ENCODE measurements at places on chromosomes 5 and 9.
A peak's percentile ranks its signal among the peaks of the same experiment; 100 is the strongest.

- DNase-seq, result no peak
These were observed 58.2 kb downstream of the CCNH start for GRCh38 chr5:87354496-87354895.

DNA sequence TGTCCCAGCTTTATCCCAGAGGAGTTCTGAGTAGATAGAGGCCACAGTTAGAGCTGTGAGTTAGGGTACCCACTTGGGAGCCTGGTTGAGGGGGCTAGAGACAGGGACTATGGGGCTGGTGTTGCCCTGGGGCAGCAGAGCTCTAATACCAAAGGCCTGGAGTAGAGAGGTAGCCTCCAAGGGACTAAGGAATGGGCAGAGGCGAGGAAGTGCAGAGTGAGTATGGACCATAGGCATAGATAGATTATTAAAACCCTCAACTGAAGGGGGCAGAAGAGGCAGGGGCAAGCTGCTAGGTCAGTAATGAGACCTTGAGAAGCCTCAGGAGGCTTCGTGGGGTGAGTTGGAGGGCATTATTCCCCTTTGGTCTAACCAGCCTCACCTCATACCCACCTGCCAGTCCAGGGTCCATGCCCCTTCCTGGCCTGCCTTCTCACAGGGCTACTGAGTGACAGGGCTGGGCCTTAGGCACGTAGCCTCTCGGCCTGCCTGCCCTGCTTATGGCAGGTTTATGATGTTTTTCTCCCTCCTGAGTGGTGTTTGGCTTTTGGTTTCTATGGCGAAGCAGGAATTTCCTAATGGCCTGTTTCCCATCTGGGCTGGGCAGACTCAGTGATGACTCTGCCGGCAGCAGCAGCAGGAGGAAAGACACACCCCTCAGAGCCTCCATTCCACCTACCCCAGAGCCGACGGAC, 8.0 kb downstream of the PDLIM4 start:
- DNase-seq, result peak; percentile 73

DNA sequence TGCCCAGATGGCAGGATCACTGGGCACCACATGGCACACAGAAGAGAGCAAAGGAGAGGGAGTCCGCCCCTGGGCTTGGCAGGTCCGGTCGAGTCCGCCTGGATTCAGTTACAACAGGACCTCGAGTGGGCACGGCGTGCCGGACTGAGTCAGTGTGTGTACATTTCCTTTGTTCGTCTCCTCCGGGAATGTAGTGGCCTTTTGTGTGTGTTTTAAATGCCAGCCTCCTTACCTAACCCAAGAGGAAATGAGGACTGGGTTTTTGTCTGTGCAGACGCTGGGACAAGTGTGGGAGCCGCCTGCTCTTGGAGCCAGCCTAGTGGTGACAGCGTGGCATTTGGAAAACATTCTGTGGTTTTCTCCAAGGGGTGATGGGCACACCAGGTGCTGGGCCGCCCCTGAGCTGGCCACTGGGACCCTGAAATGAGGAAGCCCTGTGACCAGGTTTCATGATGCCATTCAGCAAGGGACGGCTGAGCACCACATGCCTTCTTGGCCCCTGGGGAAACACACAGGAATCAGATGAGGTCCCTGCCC, 9.6 kb downstream of the NEK6 start:
- DNase-seq, result peak; percentile 56

DNA sequence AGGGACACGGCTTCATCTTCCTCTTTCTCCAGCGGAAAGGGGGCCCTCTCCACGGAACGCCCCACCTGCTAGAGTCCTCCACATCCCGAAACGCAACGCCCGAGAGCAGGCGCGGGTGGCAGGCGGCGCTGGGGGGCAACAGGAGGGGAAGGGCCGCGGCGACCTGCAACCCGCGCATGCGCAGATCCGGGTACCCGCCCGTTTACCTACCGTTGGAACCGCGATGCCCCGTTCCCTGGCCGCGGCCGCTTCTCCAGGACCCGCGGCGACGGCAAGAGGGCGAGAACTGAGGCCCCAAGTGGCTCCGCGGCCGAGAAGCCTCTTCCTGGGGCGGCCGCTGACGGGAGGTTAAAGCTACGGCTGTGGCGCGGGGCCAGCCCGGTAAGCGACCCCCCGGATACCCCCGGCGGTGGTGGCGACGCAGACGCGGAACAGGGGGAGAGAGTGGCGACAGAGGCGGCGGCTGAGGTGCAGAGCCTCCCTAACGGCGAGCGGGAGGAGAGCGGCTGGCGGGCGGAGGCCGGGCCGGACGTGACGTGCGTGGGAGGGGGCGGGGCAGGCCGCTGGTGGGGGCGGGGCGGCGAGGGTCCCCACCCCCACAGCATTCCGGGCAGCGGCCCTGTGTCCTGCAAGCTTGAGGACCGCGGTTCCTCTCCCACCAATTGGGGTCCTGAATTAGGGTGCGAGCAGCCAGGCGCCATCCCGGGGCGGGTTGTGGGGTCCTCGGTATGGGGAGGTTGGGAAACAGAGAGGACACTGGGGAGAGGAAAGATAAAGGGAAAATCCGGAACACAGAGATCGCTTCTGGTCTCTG, at the start of gene FAM13B:
Gene FAM13B, minus strand, starts transcription at position 508 of the 814 bp plus-strand sequence. CDS start 13,968 bp downstream, outside the sequence.
- DNase-seq, result peak; percentile 75

DNA sequence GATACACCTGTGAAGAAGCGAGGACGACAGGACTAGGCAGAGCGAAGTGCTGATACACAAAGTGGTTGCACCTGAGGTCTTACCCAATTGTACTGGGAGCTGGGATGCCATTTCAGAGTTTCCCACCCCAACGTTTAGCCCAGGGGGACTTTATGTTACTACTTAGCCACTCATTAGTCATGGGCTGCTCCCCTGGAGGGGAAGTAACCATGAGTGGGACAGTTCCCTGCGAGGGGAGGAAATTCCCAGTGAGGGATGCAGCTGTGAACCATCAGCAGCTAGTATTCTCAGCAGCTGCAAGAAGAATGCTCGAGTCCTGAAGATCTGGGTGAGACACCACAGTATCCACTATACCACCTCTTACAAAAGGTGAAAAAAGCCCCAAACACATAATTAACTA, 93.7 kb upstream of the ACTBL2 start:
- DNase-seq, result no peak

- DNase-seq, result no peak
These were observed 126.5 kb downstream of the RPS23 start for GRCh38 chr5:82151662-82152061.

DNA sequence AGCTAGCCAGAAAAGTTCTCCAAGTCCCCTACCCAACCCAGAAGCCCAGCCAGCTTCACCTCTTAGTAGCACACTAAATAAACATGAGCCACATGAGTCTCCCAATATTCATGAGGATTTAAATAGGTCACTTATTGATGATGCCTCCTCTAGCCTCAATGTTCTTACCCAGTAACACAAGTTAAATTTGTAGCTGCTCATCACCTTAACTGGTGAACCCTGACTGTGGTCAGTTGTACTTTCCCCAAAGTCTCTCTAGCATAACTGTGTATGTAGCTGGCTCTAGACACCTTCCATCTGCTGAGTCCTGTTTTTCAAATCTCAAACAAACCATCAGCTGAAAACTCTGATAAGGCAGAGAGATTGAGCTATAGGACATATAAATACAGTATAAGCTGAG, 100.3 kb upstream of the ELAVL2 start:
- DNase-seq, result no peak

GRCh38 chr5:154498994-154499393, 21.0 kb upstream of the HAND1 start:
- DNase-seq, result no peak

GRCh38 chr5:96342581-96342980, 90.5 kb downstream of the PCSK1 start:
- DNase-seq, result no peak

DNA sequence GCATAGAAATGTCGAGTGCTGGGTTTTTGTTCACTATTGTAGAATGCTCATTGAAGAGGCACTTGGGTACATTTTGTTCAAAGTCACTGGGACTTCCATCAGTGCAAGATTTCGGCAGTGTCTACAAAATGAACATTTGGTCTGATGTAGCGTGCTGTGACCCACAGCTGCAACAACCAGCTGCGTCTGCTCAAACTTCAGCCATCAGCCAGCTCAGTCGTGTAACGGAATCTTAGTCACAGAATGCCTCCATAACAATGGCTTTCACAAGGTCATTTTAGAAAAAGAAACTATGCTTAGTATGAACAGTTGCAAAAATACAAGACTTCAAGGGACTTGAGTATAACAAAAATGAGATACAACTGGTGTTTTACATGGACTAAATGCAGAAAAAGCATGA, 828.1 kb upstream of the GRAMD2B start:
- no peak for DNase-seq

DNA sequence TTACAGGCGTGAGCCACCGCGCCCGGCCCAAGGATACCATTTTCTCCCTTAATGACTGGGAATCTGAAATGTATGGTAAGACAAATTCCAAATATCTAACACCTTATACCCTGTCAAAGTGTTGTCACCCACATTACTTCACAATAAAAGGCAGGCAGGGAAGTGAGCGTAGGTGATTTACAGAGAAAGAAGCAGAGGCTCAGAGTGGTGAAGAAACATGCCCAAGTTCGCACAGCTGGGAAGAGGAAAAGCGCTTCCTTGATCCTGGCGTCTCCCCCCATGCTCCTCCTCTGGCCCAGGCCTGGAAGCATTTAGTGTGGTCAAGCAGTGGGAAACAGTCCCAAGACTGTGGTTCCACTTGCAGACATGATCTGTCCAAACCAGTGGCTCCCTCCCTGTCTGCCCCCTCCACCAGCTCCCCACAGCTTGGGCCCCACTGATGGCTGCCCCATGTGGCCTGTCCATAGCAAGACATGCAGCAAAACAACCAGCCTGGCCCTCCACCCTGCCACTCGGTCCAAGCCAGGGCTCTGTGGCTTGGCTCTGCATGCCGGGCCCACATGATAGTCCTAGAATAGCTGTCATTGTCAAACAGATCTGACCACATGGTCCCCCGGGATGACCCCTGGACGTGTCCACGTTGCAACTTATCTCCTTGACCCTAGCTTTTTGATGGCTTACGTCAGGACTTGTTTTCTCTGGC, 107.2 kb downstream of the TTLL11 start:
- DNase-seq, result no peak

- no peak for DNase-seq
These were observed 361.3 kb downstream of the ENC1 start for GRCh38 chr5:74279244-74279643.

DNA sequence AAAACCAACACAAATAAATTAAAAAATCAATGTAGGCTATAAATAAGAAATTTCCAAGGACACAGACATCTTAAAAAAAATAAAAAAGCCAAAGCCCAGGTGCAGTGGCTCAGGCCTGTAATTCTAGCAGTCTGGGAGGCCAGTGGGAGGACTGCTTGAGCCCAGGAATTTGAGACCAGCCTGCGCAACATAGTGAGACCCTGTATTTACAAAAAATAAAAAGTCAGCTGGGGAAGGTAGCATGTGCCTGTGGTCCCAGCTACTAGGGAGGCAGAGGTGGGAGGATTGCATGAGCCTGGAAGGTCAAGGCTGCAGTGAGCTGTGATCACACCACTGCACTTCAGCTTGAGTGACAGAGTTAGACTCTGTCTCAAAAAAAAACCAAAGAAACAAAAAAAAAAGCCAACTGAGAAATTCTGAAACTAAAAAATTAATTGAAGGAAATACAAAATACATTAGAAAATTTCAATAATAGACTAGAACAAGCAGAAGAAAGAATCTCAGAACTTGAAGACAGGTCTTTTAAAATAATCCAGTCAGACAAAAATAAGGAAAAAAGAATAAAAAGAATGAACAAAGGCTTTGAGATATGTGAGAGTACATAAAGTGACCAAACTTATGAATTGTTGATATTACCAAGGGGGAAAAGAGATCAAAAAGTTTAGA, 149.5 kb upstream of the PANK3 start:
- no peak for DNase-seq

- DNase-seq, result peak; percentile 6
These were observed 291.5 kb upstream of the TRPC7 start for GRCh38 chr5:136656811-136657210.

DNA sequence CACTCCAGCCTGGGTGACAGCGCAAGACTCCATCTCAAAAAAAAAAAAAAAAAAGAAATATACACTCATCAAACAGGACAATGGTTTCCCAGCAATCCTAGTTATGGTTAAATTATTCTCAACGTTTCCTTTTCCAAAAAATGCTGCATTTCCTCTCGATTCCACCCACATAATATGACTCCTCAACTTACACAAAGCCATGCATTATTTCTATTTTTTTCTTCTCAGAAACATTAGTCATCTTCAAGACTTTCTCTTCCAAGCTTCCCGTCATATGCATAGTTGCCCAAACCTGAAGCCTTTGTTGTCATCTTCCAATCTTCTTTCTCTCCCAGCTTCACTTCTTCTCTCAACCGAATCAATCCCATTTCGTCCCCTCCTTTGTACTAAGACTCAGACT, 61.4 kb upstream of the RANBP6 start:
- DNase-seq, result no peak

DNA sequence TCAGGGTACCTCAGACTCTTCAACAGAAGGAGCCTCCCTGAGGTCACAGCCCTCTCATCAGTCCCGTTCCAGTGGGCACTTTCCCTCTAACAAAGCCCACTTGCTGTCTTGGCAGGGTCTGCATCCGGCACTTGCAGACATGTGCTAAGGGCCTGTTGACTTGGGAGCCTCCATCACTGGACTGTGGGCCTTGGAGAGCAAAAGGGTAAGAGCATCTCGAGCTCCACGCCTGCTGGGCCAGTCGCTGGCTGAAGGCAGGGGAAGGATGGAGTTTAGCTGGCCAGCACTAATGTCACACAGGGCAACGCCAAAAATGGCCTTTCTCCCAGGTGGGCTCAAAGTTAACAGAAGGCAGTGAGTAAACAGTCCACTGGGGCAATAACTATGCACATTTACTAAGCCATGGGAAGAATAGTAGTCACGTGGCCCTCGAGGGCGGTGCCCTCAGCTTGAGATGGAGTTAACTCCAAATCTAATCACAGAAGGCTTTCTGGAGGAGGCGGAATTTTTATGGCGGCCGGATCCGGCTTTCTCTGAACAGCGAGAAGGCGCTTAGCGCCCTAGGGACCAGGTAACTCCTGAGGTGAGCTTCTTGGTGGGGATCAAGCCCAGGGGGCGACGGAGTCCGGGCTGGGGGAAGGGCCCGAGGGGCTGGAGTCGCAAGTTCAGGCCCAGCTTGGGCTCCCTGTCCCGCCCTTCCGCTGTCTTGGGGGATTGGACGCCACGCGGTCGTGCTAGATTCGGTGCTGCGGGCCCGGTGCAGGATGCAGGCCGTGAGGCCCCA, 2.0 kb upstream of the NSD1 start:
- no peak for DNase-seq

- no peak for DNase-seq
These were observed 69.7 kb downstream of the PHF2 start for GRCh38 chr9:93645921-93646639.

DNA sequence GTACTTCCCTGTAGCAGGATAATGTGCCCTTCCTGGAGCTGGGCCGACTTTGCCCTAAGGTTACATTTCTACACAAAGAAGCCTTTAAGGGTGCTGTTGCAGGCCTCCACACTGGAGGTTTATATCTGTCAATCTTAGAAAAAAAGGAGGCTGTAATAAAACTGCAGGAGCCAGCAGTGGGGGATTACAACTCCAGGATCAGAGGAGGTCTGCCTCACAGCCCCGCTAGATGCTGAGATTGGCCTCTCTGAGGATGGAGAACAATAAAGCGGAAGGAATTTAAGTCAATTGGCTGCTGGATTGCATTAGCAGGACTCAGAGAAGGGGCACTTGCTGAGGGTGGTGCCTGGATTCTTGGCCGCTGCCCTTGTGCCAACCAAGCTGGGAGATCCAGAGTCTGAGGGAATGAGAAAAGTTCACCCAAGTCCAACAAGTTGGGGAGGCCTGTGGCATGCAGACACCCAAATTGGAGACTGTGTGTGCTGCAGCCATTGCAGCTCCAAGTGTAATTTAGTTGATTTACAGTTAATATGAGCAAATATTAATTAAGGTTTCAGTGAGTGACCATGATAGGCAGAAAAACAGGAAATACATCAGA, 99.0 kb upstream of the SSBP2 start:
- no peak for DNase-seq

All from A549 (cell line).